ENCODE measurements at places on chromosomes 6 and 20.
A peak's percentile ranks its signal among the peaks of the same experiment; 100 is the strongest.

DNA sequence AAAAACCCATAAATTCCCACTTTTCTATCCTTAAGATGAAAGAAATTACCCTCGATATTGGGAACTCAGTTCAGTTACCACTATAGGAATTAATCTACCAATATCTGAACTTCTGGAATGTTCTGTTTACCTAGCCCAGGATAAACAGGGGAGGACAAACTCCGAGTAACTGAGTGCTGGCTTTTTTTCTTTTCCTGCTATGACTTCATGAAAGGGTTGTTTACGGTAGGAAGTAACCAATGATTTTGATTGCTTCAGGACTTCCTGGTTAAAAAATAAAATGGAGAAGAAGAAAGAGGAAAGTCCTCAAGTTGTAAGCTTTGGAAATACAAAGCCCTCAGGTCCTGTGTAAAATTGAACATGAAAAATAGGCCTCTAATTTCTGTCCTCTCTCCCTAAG lies 167.7 kb downstream of the ZNF217 start:
- DNase-seq, result no peak

- DNase-seq, result peak; percentile 35
These were observed 79.0 kb downstream of the ALDH8A1 start for GRCh38 chr6:134870677-134871498.

DNA sequence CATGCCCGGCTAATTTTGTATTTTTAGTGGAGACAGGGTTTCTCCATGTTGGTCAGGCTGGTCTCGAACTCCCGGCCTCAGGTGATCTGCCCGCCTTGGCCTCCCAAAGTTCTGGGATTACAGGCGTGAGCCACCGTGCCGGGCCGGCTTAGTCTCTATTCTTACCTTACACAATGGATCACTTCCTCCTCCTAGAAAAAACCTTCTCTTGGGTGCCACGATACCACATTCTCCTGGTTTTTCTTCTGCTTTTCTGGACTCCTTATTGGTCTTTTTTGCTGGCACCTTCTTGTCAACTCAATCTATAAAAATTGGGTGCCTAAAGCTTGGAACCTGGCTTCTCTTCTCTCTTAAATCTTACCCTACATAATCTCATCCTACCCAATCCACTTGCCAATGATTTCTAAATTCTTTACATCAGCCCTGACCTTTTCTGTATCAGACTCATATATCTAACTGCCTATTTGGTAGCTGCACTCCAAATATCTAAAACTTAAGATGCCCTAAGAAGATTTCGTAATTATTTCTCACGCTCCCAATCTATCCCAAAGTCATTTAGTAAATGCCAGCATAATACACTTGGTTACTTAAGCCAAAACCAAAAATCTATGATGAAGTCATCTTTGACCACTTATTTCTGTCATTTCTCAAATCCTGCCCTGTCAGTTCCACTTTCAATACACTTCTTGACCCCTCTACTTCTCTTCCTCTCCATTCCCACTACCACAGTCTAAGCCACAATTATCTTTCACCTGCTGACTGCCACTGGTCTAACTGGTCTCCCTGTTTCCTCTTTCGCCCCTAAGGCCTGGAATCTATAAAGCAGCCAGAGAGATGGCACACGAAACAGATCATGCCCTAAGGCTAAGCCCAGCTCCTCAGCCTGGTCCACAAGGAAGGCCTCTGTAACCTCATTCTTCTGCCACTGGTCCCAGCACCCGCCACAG lies 43.2 kb downstream of the ELMO2 start:
- no peak for DNase-seq

DNA sequence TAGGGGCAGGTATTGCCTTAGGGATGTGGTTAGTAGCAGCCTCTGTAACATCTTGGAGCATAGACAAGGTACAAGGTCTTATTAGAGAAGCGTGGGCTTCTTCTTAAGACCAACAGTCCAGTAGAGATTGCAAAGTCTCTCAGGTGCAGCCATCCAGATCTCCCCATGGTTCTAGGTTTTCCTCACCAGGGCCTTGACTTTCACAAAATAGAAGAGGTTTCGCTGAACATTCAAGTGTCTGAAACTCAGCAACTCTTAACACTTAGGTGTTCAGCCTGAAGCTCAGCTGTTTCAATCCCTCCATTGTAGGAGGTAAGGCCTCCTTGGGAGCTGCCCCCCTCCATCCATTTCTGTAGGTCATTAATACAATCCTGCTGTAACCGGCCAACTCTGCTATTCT lies 44.4 kb downstream of the GOPC start:
- DNase-seq, result no peak

GRCh38 chr6:14817074-14817473 lies 428.8 kb upstream of the JARID2 start:
- no peak for DNase-seq

- DNase-seq, result no peak
These were observed 273.6 kb upstream of the SULF2 start for GRCh38 chr20:48058611-48059559.

GRCh38 chr20:31861385-31862156 lies 8.8 kb downstream of the DUSP15 start:
- peak; percentile 31 for DNase-seq
